H1 (cell line): ENCODE measurements at places on chromosomes 5 and 9.

GRCh38 chr9:134283111-134283515 is 43.1 kb upstream of the RXRA start:
- no peaks in the 10 kb centered on the region for H3K4me1 ChIP-seq
- H3K36me3 ChIP-seq = no peaks in the 10 kb centered on the region

DNA sequence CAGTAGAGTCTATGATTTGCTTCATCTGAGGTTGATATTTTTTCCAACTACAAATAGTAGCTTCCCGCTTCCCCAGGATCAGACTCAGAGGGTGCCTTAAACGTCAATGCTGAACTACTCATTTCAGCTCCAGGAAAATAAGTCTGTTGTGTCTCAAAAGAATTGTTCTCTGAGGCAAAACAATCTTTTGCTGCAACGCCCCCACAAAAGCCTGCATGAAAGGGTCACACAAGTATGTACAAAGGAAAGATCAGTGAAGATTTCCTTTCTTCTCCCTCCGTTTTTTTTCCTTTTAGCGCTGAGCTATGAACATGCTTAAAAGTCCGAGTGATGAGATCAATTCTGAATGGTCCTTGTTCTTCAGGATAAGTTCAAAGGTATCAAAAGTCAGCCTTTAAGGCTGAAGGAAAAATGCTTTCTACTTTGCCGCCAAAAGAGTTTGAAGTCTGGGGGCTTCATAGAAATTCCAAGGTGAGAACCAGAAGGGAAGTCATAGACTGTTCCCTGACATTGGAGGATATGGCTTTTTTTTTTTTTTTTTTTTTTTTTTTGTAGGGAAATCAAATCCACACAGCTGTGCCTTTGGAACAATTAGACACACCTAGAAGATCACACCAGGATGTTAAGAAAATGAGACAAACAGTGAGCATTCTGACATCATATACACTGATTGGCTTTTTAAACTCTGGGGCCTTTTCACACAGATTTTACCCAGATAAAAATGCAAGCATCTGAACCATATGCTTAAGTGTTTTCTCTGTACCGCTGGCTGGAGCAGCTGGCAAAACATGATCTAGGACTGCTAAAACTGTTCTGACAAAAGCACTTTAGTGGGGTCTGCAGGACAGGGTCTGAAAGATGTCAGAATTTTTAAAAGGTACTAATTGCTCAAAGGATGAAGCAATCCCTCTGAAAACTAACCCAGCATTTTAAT is 329.3 kb downstream of the ENC1 start:
- no peaks in the 10 kb centered on the region for H3K4me1 ChIP-seq
- H3K36me3 ChIP-seq = no peaks in the 10 kb centered on the region

DNA sequence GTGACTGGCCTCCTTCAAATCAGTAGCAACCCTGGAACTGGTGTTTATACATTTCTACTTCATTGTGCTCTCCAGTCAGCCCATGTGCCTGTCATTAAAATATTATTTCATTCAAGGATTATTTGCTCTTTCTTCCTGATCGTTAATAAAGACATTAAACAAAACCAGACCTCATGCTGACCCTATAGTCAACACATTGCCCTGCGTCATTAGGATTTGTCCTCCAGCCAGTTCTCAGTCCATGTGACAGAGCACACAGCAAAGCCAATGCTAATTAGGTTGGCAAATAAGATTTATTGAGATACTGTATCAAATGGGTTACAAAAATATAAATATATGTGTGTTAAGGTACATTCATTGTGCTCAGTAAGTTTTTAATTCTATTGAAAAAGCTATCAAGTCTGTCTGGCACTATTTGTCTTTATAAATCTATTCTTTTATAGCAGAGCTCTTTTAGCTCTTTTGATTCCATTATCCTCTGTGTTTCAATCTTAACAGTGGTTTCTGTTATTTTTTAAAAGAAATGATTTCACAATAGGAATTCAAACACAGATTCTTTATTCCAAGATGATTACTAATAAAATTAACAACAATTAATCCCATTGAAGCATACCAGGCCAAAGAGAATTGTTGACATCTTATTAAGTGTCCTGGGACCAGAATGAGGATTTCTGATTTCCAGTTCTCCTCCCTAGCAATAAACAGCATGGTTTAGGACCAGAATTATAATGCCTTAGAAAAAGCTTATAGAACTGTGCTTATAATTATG is 209.4 kb upstream of the RGMB start:
- H3K27ac ChIP-seq = no peak overlapping the region
- H3K4me1 ChIP-seq = no peaks in the 10 kb centered on the region
- no peak for DNase-seq
- H3K4me3 ChIP-seq = no peak overlapping the region
- no peaks in the 10 kb centered on the region for H3K36me3 ChIP-seq
- H3K27me3 ChIP-seq = no peaks in the 10 kb centered on the region

- DNase-seq = no peak
- peaks cover 3% of the 10 kb centered on the region; the same call in 1 of the 2 replicates for H3K4me1 ChIP-seq
- no peaks in the 10 kb centered on the region for H3K36me3 ChIP-seq
- no peak overlapping the region for H3K27ac ChIP-seq
Measured at GRCh38 chr5:143106174-143106573, 297.3 kb downstream of the NR3C1 start.
